ENCODE measurements at places on chromosomes 7 and 10.

DNA sequence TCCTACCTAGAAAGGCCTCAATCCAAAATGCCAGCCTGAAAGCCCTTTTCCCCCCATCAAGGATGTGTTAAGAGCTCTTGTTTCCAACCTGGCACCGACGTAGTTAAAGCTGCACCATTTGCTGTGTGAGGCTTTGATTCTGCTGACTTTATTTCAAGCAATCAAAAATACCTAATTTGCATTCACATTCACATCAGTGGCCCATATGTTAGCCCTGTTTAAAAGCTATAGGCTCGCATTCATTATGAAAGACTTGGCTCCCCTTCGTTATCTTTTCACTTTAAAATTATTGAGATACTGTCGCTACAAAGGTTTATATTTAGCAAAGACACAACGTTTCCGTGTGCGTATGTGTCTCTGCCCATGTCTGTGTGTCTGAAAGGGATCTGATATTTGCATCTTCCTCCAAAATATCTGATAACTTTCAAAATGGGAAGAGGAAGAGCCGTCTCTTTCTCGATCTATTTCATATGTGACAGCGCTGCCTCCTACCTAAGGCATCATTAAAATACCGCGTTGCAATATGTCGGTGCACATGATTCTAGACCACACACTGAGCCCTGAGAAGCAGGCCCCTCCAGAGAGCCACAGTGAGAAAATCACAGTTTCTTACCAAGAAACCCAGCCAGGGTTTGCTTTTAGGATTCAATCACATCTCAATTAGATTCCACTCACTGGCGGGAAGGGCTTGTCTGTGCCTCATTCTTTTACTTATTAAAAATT, 57.1 kb upstream of the ITPRID1 start:
- no peak for DNase-seq

- no peak for DNase-seq
Measured at GRCh38 chr10:77156406-77156879, 481.2 kb downstream of the KCNMA1 start.

DNA sequence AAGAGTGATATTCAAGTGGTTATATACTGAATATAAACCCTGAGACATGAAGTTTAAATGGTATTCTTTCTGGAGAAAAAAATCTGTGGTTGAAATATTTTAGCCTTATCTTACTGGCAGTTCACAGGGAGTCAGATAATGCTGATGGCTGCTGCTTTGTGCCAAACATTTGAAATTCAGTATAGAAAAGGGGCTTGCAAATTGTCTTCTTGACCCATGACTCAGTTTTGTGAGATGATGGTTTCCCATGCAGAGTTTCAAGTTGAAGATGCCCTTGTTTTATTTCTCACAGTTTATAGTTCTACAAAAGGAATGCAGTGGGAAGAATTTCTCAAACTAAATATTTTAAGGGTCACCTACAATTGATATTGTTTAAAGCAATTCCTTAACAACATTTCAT, 251.1 kb upstream of the MEOX2 start:
- no peak for DNase-seq

- DNase-seq, result no peak
Measured at GRCh38 chr10:49598164-49598856, 11.8 kb upstream of the SLC18A3 start.

GRCh38 chr7:21565614-21566013, 22.8 kb downstream of the DNAH11 start:
- DNase-seq, result no peak

DNA sequence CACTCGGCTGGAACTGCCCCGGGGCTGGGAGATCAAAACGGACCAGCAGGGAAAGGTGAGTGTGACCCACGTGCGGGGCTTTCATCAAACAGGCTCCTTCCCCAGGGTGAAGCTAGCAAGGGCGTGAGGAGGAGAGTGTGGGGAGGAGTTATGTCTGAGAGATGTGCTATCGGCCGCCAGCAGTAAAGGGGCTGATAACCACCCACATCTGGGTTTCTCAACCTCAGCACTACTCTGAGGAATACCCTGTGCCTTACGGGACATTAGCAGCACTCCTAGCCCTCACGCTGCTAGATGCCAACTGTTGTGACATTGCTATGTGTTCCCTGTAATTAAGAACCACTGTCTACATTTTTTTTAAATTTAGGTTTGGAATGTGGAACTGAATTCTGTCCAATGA, 113.9 kb upstream of the STK17A start:
- no peak for DNase-seq

- no peak for DNase-seq
Measured at GRCh38 chr7:111531993-111532392, 30.3 kb downstream of the IMMP2L start.

DNA sequence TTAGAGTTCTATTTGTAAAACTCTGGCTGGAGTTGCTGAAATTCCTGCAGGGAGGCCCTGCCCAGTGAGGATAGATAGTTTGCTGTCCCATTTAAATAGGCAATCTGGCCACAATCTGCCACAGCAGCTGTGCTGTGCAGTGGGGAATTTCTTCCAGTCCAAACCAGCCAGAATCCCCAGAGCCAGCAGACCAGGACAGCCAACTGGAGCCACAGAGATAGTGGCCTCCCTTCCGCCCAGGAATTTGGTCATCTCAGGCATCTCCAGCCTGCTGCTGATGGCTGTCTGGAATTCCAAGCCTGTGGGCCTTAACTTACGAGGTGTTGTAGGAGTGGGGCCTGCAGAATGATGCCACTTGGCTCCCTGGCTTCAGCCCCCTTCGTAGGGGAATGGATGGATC, 643.4 kb downstream of the DNAJB9 start:
- no peak for DNase-seq

DNA sequence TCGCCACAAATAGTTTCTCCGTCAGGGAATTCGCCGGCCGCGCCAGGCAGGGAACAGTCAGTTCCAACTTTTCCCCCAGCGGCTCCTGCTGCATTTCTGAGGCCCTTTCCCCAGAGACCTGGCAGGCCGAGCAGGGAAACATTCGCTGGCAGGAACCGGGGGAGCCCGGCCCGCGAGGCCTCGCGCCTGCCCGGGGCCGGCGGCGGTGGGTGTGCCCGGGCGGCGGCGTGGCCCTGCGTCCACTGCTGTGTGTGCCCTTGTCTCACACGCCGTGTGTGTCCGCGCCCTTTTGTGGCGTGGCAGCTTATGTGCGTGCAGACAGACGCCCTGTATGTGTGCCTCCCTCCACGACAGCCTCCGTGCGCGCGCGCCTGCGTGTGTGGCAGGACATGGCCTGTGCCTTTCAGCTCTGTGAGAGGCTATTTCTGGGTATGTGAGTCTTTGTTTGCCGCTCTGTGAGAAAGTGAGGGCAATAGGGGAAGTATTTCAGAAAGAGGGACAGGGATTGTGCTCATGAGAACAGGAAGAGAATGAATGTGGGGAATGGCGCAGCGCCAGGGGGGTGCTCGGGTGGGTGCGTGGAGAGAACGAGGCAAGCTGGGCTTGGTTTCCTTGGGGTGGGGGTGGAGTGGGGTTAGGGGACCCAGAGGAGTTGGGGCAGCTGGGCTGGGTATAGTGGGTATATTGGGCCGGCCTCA, 689 bp upstream of the SMARCD3 start:
- no peak for DNase-seq

GRCh38 chr10:3043512-3044368, 23.6 kb upstream of the PFKP start:
- peak; percentile 64 for DNase-seq

- no peak for DNase-seq
Measured at GRCh38 chr10:12193193-12193592, 2.5 kb downstream of the NUDT5 start.

- no peak for DNase-seq
Measured at GRCh38 chr7:2567679-2568278, 9.0 kb downstream of the IQCE start.

- DNase-seq, result no peak
Measured at GRCh38 chr7:87784424-87784823, 91.7 kb downstream of the SLC25A40 start.

DNA sequence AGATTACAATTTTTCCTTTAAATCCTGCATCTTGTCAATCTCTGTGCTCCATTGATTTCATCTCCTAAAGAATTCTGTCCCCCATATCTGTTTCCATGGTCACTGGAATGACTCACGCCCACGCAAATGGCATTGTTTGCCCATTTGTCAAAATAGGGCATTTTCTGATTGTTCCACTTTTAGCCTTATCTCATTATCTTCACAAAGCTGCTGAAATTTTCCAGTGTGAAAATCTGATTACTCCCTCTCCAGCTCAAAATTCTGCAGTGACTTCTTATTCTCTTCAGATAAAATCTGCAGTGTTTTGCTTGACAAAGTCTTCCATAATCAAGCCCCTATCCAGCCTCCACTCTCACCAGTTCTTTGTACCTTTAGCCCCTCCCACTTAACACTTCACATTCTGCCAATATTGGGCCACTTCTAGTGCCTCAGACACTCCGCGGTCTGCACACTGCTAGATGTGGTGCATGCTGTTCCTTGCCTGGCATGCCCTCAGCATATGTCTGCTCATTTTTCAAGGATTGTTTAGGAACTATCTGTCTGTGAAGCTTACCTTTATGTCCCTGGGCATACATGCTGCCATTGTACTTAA, 33.9 kb upstream of the CTTNBP2 start:
- no peak for DNase-seq

GRCh38 chr10:21993360-21994001, 10.0 kb downstream of the DNAJC1 start:
- no peak for DNase-seq

- DNase-seq, result no peak
Measured at GRCh38 chr7:30898411-30898810, 13.2 kb upstream of the AQP1 start.

GRCh38 chr10:61866700-61867368, 34.7 kb upstream of the ARID5B start:
- no peak for DNase-seq

- DNase-seq, result peak; percentile 47
Measured at GRCh38 chr7:82443547-82444219, at the start of gene CACNA2D1. TSS of gene CACNA2D1 (minus strand) at chr7:82443777.

DNA sequence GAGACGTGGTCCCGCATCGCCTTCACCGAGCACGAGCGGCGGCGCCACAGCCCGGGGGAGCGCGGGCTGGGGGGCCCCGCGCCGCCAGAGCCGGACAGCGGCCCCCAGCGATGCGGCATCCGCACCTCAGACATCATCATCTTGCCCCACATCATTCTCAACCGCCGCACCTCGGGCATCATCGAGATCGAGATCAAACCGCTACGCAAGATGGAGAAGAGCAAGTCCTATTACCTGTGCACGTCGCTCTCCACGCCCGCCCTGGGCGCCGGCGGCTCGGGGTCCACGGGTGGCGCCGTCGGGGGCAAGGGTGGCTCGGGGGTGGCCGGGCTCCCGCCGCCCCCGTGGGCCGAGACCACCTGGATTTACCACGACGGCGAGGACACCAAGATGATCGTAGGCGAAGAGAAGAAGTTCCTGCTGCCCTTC, 737 bp downstream of the CNNM2 start:
- no peak for DNase-seq

DNA sequence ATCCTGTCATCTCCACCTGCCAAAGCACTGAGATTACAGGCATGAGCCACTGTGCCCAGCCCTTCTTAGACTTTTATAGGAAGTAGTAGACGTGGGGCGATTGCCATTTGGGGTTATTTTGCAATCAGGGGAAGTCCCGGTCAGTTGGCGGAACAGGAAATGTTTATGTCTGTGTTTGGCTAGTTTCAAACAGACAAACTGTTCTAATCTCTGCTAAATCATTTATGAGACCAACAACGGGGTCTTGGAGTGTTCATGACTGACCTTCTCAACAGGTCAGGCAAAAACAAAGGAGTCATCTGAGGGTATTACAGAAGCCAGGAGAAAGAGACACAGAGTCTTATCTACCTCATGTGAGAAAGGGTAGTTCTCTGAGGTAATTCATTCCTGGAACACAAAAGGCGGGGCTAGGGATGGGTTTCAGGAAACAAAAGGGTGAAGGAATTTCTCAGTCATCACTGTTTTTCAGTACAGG, 6.6 kb upstream of the TPK1 start:
- DNase-seq, result no peak

DNA sequence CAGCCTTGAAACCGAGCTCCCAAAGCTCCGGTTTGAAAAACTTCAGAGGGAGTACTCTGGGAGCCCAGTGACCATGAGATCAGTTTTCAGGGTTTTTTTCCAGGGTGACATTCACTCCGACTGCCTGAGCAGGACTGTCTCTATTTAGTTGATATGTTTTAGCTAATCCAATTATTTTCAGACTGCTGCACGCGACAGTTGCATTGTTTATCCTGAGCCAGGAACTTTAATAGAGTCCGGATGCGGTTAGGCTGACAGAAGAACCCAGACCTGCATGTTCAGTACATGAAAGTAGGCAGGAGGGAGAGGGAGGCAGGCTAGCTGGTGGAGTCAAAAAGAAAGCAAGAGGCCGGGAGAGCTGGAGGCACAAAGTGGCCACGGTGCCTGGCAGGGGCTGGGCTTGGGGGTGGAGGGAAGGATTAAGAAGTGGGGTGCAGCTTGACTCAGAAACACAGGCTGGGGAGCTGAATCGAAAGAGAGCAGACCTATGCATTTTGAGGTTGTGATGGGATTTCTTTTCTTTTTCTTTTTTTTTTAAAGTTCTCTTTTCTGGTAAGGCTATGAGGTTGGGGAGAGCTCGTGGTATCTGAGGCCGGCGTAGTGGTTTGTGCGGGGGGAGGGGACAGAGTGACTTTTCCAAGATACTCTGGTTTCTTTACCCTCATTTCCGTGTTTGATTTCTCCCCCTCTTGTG, 5.7 kb downstream of the GATA3 start:
- DNase-seq, result no peak

- no peak for DNase-seq
Measured at GRCh38 chr10:38045129-38045528, 34.7 kb downstream of the ZNF33A start.

GRCh38 chr7:96329241-96329640, 7.3 kb upstream of the SLC25A13 start:
- DNase-seq, result no peak

DNA sequence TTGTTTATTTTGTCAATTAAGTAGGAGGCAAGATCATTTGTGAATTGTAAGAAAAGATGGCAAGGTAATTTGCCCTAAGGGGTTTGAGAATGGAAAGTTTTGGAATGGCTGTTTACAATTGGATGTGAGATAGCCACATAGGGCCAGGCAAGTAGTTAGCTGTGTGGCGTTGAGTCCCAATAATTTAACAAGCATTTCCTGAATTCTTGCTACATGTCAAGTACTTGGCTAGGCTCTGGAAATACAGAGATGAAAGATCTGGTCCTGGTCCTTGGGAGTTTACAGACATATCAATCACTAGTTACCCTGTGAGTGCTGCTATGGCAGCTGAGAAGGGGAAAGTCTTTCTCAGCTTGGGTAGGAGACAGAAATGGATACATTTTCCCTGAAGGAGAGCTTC, 401.6 kb downstream of the SUGCT start:
- DNase-seq, result no peak

- DNase-seq, result no peak
Measured at GRCh38 chr7:108423089-108423989, 32.9 kb downstream of the NRCAM start.

GRCh38 chr7:11170863-11171568, 197.3 kb downstream of the PHF14 start:
- no peak for DNase-seq

DNA sequence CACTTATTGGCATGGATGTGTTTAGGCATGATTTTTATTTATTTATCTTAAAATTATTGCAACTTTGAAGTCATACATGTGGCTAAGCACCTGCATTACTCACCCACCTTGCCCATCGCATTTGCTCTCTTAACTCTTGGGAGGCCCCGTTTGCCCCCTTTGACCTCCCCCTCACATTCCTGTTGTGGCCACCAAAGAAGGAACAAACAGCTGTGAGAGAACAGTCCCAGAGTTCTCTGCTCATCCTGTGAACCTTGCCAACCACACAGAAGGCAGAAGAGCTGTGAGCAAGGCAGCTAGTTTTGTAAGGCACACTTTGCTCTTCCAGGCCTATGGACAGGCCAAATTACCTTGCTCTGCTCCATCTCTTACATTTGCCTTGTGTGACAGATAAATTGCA, 23.6 kb upstream of the FGL2 start:
- DNase-seq, result no peak

Data from NCI-H2029 treated with DMSO at 0.1 percent for 48 hours (cell line).